ENCODE measurements at places on chromosomes 16 and 17. TPM values are rescaled to one million over a fixed set of nuclear protein-coding genes. Genes with fewer than 3 reads are reported as not detected.

Gene TPSG1
- not detected for total RNA-seq

Gene RPL23
- 1,902 TPM for total RNA-seq

Gene NACA2
- total RNA-seq, result not detected

Gene CCL1
- not detected for total RNA-seq

Gene COL1A1
- 36.0 TPM for total RNA-seq

Gene CXCL16
- total RNA-seq, result 22.6 TPM

Gene NPIPB6
- total RNA-seq, result 0.76 TPM

Gene P2RX1
- total RNA-seq, result 2.6 TPM
